ENCODE measurements at places on chromosomes 2 and 18.

GRCh38 chr18:49178736-49179135 lies 228.0 kb upstream of the SMAD7 start:
- DNase-seq, result peak; percentile 7

- DNase-seq, result no peak
These were observed 819.7 kb upstream of the ZEB2 start for GRCh38 chr2:145339646-145340045.

DNA sequence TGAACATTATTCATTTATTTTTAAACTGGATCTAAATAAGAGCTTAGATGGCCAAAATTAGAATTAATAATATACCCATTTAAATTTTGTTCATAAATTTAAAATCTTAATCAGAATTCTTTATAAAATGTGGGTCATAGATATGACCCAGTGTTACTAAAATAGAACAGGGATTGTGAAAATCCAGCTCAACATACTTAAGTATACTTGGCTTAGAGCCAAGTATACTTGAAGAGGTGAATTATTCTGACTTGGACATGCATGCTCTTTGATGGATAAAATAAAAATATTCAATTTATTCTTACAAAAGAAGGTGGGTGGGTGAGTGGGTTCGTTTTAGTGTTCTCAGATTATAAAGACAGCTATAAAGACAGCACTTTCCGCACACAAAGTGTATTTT lies 70.7 kb downstream of the SPOPL start:
- no peak for DNase-seq

DNA sequence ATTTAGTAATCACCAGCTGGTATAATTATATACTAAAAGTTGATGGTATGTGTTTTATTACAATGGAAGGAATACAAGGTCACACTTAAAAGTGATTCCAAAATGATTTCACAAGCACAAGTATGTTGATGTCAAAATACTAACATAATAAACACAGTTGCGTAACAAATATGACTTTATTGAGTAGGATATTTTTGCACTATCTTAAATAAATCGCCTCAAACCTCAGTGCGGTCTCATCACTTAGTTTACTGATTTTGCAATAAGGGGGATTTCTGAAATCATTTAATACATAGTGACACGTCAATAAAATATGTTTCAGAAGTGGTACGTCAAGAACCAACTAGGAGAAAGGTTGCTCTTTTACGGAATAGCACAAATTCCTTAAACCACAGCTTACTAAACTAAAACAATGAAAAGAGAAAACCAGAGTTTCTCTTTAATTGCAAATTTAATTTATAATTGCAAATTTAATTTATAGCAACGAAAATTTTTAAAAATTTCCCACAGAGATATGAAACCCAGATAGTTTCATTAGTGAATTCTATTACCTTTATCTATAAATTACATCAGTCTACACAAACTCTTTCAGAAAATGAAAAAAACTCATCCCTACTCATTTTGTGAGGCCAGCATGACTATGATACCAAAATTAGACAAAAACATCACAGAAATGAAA lies 304.0 kb upstream of the REG3G start:
- DNase-seq, result no peak

DNA sequence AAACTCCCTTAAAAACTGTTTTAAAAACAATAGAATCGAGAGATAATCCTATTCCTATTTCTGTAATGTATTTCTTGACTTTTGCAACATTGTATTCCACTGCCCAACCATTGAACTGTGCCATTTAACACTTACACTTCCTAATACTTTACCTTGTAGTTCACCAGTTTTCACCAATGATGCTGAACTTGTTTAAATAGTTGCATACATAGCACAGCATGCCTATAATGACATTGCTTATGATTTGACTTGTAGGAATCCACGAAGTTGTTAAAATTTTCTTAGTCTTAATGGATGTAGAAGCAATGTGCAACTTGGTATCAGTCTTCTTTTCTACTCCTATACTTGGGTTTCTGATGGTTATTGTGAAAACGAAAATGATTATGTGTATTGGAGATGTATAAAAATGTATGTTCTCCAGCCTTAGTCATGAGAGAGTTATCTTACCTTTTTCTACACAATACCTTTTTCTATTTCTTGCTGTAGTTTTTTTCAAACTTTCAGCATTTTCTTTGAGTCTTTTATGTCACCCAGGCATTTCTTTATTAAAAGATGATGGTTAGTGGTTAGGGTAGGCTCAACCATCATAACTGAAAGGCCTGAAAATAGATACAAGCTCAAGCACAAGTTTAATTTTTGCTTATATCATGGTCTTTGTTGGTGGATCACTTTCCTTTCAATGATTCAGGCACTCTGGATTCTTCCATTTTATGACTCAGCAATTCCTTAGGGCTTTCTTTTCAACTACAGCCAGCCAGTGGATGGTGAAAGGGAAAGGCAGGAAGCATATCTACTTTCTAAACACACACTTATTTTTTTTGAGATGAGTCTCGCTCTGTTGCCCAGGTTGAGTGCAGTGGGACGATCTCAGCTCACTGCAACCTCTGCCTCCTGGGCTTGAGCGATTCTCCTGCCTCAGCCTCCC lies 9.4 kb downstream of the GPD2 start:
- peak; percentile 25 for DNase-seq

Data from urothelium cell line (cell line).